ENCODE measurements at places on chromosomes 3 and 15.

DNA sequence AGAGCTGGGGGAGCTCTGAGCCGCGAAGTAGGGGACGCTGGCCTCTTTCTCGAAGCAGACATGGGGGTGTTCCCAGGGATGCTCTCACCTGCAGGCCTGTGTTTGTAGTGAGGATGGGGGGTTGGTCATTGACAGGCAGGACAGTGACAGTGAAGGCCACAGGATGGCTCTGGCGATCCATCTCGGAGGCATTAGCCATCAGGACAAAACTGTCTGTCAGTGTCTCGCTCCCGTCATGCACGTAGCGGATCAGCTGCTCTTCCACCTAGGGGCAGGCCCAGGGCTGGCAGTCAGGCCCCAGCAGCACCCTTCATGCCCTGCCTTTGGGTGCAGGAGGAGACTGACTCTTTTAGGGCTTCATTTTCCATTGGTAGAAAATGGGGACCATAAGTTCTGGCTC is 28.0 kb downstream of the CSPG4 start:
- DNase-seq = no peak

DNA sequence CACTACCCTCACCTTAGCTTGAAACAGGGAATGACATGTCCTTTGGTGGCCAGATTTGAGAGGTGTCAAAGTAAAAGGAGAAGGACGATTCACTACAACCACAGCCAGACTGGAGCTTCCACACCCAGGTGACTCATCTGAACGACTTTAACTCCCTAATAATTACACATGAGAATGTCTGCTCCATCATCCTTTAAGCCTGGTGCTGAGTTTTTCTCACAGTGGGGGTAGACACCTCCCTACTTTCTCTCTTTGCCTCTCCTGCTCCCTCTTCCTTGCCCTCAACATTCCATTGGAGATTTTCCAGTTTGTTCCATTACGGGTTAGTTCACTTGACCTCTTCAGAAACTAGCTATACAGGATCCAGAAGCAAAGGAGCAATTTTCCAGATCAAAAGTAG is 154.3 kb upstream of the BHLHE40 start:
- no peak for DNase-seq

DNA sequence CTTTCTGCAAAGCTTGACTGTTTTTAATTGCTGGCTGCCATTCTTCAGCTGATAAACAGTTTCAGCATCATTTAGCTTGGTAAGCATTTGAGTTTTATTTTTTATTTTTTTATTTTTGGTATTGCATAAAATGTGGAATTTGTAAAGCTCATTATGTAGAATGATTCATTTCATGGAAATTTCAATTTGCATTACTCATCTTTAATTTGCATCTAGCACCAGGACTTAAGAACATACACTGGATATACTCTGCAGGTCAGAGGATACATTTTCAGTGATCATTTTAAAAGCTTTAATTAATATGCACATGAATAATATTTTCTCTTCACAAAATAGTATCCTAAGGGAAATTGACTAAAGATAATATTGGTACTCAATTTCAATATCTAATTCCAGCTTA is 732.4 kb upstream of the BCHE start:
- no peak for DNase-seq

DNA sequence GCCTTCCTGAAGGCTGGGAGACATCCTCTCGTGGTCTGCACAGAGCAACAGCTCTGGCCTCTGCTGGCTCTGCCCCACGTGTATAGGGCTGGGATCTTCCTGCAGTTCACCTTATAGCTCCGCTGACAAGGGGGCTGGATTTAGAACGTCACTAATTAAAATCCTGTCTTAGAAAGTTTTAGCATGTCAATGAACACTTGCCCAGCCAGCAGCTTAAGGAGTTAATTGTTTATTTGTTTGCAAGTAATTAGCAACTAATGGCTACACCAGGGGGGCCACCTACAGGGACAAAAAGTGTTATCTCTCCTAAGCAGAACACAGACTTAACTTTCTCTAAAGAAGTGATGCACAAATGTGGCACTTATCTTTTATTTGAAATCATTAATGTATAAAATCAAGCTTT is at the start of gene HESX1:
Gene HESX1, minus strand, starts transcription at position 84 of the 403 bp plus-strand sequence. Its CDS starts 60 bp downstream, at position 24.
- DNase-seq = no peak

DNA sequence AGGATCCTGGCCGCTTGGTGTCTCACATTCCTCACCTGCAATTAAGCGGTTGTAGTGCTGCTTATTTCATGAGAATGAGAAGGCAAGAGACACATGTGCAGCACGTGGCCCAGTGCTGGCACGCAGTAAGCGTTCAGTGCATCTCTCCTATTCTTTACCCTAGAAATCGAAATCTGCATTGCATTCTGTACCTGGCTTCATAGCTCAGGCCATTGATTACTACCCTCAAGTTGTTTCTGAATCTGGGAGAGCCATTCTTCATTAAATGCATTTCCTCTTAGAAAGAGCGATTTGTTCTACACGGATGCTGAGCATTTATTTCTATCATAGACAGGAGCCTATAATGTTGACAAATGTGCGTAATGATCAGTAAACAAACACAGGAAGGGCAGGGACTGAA is 168.9 kb downstream of the MAGI1 start:
- DNase-seq = no peak

GRCh38 chr3:81214631-81215030 is 546.8 kb downstream of the GBE1 start:
- DNase-seq = no peak

DNA sequence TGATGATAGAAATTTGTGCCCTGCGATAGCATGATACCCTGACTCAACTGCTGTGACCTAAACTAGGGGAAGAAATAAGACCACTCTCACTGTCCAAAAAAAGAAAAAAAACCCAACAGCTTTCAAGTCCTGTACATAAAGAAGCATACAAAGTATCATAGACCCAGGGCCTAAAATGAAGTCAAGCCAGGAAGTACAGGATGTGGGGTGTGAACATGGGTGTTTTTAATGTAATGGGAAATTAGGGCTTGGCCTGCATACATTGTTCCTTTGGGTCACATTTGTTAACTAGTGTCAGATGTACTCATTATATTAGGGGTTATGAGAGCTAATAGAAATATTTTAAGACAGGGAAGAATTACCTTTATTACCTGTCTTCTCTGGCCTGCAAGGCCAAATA is 200.5 kb upstream of the BHLHE40 start:
- no peak for DNase-seq

All from psoas muscle (tissue), 8 donors.